Stimulated activated CD4-positive, alpha-beta T cell treated with anti-CD3 and anti-CD28 coated beads, Interleukin-4, amount 100 ng/mL, for 4 hours (primary cell): ENCODE measurements at places on chromosomes 1 and 21.

GRCh38 chr1:85494904-85495266 lies 29.9 kb upstream of the DDAH1 start:
- no peak for DNase-seq

- DNase-seq, result no peak
These were observed 21.1 kb upstream of the SNRPE start for GRCh38 chr1:203840208-203840808.

DNA sequence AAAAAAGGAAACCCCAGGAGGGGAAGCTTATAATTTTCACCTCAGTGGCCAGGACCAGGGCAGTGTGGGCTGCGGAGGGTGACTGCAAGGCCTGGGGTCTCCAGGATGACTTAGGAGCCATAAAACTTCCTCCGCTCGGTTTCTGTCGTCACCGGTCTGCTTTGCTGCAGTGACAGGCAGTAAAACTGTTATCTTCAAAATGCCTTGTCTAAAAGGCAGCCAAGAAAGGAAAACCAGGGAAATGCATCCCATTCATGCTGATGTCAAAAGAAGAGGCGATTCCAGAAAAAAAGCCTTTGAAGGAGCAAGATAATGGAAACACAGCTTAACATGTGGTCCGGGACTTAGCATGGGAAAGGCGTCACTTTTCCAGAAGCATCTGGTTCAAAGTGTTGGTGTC lies 42.0 kb downstream of the COL6A1 start:
- no peak for DNase-seq

GRCh38 chr21:42189860-42190485 lies 29.0 kb upstream of the ABCG1 start:
- no peak for DNase-seq
